ENCODE measurements at places on chromosomes 4 and X.

GRCh38 chr4:20252656-20253282, 1.1 kb downstream of the SLIT2 start:
- DNase-seq: no peak

- no peak for DNase-seq
Observed at GRCh38 chr4:182748283-182748682, 168.9 kb downstream of the DCTD start.

DNA sequence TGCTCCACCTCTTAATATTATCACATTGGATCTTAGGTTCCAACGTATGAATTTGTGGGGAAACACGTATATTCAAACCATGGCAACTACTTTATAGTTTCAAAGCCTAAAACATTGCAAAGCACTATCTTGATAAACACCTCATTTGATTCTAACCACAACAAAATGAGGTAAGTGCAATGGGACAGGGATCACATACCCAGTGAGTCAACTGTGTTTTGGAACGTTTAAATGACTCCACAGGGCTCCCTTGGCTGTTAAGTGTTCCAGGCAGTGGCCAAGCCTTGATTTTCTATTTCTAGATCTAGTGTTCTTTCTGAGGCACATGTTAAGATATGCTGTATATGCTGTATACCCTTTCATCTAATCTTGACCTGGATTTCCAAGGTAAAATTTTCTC, 54.5 kb upstream of the C1QTNF7 start:
- DNase-seq: no peak

DNA sequence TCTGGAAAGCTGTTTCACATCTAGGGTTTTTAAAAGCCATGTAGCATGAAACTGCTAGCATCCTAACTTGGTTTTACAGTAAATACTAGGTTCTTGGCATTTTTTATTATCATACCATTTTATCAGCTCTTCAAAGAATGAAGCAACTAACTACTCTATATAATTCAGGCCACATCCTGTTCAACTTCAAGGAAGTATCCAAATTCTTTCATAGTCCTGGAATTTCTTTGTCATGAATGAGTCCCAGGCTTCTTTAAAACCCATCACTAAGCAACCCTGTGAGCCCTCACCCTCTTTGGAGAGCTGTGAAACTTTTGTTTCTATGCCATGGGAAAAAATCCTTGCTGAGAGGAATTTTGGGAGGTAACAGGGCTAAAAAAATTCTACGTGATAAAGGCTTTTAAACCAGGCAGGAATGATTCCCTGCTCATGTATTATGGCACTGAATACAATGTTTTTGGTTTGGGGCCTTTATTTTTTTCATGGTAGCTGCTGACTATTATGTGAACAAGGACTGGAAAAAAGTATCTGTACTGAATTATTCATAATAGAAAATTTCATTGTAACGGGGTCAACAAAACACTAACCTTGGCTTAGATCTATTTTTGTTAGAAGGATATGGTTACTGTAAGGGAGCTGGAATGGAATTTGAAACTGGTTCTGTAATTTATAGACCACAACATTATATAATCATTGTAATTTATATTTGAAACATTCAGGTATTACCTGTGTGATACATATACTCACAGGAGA, 164.9 kb downstream of the DCTD start:
- DNase-seq: no peak

Measured in H1 (cell line).